Activated T-cell treated with anti-CD3 and anti-CD28 coated beads, Interleukin-2, amount 50 U/mL, for 72 hours (primary cell): ENCODE measurements at places on chromosomes 7 and 10.

GRCh38 chr10:60817398-60817805 lies 39.1 kb downstream of the CDK1 start:
- no peak for DNase-seq

- DNase-seq, result no peak
Measured at GRCh38 chr7:77459311-77459726, 43.2 kb upstream of the GSAP start.

DNA sequence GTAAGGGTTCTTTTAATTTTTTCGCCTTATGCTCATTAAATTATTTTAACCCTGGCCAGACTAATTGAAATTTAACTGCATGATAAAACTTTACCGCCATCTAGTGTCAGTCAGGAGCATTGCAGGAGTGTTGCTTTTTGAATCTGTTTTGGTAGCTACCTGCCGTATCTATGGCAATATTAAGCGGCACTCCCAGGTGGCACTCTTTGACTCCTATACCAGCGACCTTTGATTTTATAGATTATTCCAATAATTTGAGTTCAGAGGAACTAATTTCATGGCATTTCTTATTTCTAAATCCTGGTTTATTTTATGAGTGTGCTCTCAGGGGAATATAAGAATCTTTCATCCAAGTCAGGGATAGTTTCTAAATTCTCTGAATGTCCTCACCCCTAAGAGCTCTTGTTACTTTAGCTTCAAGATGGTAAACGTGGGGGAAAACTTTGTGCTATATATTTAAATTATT lies 198.9 kb downstream of the REEP3 start:
- DNase-seq, result peak; percentile 18

GRCh38 chr10:63591600-63592379 lies 70.6 kb downstream of the REEP3 start:
- DNase-seq, result no peak

DNA sequence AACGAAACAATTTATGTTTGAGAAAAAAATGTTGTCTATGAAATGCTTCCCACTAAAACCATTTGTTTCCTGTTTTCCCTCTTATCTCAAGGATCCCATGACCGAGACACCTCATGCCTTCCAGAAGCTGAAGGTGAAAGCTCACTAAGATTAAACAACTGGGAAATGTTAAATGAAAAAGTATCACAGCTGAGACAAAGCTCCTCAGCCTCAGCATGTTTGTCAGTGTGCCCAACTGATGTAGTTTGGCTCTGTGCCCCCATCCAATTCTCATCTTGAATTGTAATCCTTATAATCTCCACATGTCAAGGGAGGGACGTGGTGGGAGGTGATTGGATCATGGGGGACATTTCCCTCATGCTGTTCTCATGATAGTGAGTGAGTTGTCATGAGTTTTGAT lies 327.3 kb downstream of the HTR7 start:
- DNase-seq, result no peak

- peak; percentile 11 for DNase-seq
Measured at GRCh38 chr10:70441161-70441894, at the start of gene NODAL. Gene NODAL (minus strand): TSS chr10:70441681. CDS start chr10:70441667, 14 bp downstream.

DNA sequence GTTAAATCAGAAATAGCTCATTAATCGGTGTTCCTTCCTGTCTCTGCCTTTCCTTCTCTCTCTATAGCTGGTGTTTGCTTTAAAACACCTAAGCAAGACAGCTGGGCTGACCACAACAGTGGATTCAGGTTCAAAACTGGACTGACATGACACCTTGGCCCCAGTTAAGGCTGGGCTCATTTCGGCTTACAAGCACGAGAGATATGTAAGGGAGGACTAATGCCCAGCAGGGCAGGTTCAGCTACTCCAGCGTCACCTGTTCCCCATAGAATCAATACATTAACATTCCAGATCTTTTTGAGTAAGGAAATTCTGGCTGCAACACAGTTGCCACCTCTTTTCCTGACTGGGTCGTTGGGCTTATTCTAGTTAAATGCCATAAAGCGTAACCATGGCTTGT lies 323.0 kb upstream of the AOAH start:
- DNase-seq, result no peak

- DNase-seq, result peak; percentile 88
Measured at GRCh38 chr7:50335795-50336754, 31.6 kb downstream of the IKZF1 start.

GRCh38 chr7:1928645-1929348 lies 258.7 kb downstream of the ELFN1 start:
- DNase-seq, result no peak

- no peak for DNase-seq
Measured at GRCh38 chr7:77899516-77899915, 100.9 kb downstream of the PHTF2 start.

DNA sequence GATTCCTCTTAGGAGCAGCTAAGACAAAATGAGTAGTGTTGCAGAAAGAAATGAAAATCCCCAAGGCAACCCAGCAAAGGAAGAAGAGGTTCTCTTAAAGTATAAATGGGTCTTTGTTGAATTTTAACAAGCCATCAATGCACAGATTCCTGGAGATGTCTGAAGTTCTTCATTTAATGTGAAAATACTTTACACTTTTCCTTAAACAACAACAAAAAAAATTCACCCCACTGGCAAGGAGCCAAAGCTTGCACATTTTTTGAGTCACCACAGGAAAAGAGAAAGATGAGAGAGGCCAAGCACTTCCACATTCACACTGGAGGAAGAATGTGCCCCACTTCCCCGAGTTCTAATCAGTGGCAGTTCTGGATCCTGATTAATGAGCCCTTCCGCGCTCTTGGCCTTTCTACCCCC lies 286.4 kb upstream of the MEOX2 start:
- DNase-seq, result no peak

DNA sequence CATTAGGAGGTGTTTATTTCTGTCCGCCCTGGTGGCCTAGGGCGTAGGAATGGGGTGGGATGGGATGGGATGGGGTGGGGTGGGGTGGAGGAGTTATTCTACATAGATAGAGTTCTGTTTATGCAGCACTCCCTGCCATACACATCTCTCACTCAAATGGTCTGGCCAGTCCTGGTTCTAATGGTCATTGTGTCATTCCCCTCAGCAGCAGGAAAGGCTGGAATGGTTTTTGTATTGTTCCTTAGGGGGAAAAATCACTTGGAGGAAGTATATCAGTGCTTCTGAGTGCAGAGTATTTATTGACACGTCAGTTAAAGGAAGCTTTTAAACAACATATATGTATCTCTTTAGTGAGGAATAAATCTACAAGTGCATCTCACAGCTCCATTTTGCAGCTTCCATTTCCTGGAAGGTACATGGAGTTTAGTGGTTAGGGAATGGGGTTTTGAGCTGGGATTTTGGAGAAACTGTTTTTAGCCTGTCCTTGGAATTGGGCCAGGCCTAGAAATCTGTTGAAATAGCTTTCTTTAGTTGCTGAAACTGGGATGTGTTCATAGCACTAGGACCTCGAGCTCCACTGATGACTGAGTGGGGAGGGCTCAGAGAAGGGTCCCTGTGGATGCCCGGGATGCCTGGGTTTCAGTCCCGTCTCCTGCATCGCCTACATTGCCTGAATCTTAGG lies 8.3 kb downstream of the TSPAN14 start:
- no peak for DNase-seq

GRCh38 chr10:114626841-114627240 lies 31.2 kb downstream of the ABLIM1 start:
- no peak for DNase-seq

DNA sequence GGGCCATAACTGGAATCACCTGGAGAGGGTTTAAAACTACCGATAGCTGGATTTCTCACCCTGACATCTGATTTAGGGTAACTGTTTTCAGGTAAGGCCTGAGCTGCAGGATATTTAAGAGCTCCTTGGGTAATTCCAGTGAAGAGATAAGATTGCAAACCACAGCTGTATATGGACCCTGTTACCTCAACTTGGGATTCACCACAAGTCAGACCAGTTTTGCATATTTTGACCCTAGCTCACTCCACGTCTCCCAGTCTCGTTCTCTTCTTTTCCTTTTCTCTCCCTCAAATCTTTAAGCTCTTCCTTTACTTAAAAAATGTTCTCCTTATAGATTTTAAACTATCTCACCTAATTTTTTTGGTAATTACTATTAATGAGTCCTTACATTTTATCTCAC lies 264.4 kb downstream of the THSD7A start:
- no peak for DNase-seq

GRCh38 chr10:11245510-11245909 lies 227.8 kb downstream of the CELF2 start:
- no peak for DNase-seq

- peak; percentile 38 for DNase-seq
Measured at GRCh38 chr7:7653593-7654187, 13.1 kb downstream of the UMAD1 start.

DNA sequence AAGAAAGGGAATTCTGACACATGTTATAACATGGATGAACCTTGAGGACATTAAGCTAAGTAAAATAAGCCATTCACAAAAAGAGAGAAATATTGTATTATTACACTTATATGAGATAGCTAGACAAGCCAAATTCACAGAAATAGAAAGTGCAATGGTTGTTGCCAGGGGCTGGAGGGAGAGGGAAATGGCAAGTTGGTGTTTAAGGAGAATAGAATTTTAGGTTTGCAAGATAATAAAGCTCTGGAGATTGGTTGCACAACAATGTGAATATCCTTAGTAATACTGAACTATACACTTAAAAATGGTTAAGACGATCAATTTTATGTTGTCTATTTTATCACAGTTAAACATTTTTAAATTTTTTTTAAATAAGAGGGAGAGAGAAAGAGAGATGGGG lies 25.0 kb upstream of the ADD3 start:
- no peak for DNase-seq

- DNase-seq, result no peak
Measured at GRCh38 chr7:23981314-23981713, 271.3 kb downstream of the STK31 start.

GRCh38 chr10:12097791-12098190 lies 29.0 kb downstream of the DHTKD1 start:
- no peak for DNase-seq

DNA sequence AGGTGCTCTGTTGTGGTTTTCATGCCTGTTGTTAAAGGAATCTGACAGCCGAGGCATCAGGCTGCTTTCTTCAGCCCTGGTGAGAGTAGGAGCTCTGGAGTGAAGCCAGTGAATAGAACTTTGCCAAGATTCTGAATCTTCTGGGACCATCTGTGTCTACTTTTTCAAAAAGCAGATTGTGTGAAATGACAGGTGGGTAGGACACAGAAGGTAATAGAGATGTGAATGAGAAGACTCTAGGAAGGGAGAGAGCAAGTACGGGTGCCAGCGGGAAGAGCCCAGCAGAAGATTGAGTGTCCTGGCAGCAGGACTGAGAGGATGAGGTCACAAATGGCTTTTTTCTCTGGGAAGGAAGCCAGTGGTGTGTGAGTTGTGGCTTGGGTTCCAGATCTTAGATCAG lies 429.2 kb downstream of the SDK1 start:
- no peak for DNase-seq

- DNase-seq, result peak; percentile 11
Measured at GRCh38 chr10:96910488-96911395, 78.6 kb downstream of the LCOR start.

DNA sequence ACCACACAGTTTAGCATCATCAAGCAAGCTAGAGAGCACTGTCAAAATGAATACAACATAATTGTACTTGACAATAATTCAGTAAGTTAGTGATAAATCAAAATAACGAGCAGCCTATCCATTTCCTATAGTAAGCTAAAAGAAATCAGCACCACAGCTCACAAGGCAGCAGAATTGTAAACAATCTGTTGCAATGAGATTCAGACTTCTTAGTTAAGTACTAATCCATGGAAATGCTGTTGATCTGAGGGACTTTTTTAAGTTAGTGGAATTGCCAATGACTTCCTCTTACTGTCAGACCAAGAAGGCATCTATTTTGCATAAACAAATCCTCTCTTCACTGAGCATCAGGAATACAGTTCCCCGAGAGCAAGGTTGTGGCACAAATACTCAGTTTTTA lies 136.6 kb upstream of the CCDC6 start:
- DNase-seq, result no peak

GRCh38 chr7:29332875-29333855 lies 138.6 kb downstream of the CHN2 start:
- DNase-seq, result no peak

- no peak for DNase-seq
Measured at GRCh38 chr7:155486783-155487508, 29.0 kb downstream of the EN2 start.
